Renal cortex interstitium (tissue), 15 donors: ENCODE measurements at places on chromosomes 5 and 9.

DNA sequence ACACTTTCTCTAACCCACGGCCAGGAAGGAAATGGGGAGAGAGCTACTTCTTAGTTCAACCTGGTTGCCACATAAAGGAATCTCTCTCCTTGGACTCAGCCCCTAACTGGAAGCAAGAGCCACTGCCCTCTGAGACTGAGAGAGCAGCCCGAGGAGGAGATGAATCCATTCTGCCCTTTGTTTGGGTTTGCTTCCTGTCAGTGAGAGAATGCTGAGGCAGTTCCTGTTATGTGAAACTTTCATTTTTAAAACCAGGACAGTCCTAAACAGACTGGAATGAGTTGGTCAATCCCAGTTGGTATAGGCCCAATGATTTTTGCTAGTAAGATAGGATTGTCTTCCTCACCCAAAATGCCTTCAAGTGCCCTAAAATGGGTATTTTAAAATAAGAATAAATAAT lies 205.1 kb downstream of the NTRK2 start:
- no peak for DNase-seq

DNA sequence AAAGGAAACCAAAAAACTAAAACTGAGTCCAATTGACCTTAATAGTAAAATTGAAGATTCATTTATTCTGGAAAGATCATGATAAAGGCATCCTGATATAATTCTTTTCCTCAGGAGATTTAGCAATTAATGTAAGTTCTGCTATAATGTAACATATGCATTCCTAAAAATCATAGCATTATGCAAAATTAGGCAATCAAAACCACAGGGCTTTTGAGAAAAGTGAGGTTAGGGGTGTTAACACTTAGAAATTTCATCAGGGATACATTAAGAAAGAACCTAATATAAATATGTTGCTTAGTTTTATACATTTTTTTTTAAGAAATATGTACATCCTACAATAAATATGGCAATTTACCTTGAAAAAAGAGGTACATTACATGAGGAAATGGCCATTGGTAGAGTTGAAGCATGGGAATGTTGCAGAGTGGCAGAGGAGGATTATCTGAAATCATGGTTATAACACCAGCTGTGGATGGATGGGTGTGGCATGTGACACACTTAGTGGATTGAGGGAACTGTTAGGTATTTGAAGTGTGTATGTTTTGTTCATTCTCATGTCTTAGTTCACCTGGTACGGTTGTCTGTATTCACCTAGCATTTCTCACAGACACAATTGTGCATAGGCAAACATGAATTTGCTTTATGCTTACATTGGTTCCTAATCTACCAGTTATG lies 51.1 kb downstream of the CCNH start:
- DNase-seq = no peak

- DNase-seq = no peak
These were observed 45.5 kb upstream of the CDC42SE2 start for GRCh38 chr5:131218392-131218791.

DNA sequence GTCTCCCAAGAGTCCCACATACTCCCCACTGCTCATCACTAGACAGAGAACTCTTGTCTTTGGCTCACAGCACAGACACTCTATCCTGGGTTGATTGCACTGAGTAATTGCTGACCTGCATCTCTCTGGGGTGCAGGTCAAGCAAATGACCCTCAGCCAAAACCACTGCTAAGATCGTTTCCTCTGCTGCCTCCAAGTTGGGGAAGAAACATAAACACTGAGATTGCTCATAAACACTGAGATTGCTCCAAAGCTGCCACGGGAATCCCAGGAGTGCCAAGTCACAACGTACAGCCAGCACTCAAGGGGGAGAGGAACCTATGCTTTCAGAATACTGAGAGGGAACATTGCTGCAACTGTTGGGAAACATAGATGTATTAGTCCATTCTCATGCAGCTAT lies 1402.1 kb upstream of the ACO1 start:
- DNase-seq = no peak

GRCh38 chr9:20604562-20604961 lies 17.7 kb downstream of the MLLT3 start:
- DNase-seq = no peak

DNA sequence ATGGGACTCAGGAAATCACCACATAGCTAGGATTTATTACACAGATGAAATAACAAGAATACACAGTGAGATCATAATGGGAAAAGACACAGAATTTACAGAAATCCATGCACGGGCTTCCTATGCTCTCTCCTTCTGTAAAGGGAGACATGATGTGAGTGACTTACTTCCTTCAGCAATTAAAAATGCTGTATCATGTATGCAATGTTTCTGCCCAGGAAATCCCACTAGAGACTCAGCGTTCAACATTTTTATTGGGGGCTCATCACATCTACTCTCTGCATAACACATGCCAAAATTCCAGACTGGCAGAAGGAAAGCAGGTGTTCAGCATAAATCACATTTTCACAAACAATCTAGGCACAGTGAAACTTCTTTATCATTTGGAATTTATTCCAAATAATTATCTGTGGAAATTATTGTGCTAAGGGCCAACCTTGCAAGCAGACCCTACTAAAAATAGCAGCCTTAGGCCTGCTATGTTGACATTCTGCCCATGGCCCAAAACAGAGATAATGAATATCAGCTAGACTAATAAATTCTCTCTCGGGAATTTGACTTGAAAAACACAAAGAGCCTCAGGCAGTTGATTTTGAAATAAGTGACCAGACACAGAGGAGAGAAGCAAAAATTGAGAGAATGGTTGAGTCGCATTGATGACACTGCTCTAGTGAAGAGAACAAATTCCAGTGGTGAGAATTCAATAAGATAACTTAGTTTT lies 31.4 kb upstream of the SELENOP start:
- DNase-seq = no peak

GRCh38 chr9:128611600-128612394 lies 44.9 kb downstream of the DYNC2I2 start:
- DNase-seq = no peak
